ENCODE measurements at places on chromosomes 3 and 15.

GRCh38 chr15:58590926-58591325 is 158.6 kb downstream of the ADAM10 start:
- no peak for DNase-seq

DNA sequence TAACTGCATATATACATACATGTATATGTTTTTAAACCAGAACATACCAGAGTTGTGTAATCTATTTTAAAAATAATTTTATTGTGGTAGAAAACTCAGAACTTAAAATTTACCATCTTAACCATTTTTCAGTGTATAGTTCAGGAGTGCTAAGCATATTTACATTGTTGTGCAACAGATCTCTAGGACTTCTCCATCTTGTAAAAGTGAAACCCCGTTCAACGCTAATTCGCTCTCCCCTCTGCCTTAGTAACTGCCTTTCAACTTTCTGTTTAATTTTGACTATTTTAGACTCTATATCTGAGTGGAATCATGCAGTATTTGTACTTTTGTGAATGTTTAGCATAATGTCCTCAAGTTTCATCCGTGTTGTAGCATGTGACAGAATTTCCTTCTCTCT is 51.8 kb upstream of the SSR3 start:
- DNase-seq, result no peak

- DNase-seq, result no peak
Observed at GRCh38 chr3:27824312-27825200, 102.4 kb upstream of the EOMES start.

DNA sequence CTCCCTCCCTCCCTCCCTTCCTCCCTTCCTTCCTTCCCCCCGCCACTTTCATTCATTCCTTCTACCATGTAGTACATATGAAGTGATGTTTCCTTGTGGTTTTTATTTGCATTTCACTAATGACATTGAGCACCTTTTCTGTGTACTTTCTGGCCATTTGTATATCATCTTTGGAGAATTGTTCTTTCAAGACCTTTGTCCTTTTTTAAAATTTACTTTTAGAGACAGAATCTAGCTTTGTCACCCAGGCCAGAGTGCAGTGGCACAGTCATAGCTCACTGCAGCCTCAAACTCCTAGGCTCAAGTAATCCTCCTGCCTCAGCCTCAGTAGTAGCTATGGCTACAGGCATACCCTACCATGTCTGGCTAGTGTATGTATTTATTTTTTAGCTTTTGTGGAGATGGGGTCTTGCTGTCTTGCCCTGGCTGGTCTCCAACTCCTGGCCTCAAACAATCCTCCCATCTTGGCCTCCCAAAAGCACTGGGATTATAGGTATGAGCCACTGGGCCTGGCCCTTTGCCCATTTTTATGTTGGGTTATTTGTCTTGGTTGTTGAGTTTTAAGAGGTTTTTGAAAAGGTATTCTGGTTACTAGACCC is 42.0 kb upstream of the CTDSPL2 start:
- no peak for DNase-seq

- no peak for DNase-seq
Observed at GRCh38 chr3:129348734-129349133, 70.1 kb downstream of the HMCES start.

- no peak for DNase-seq
Observed at GRCh38 chr3:46472736-46473135, 8.0 kb upstream of the LTF start.

DNA sequence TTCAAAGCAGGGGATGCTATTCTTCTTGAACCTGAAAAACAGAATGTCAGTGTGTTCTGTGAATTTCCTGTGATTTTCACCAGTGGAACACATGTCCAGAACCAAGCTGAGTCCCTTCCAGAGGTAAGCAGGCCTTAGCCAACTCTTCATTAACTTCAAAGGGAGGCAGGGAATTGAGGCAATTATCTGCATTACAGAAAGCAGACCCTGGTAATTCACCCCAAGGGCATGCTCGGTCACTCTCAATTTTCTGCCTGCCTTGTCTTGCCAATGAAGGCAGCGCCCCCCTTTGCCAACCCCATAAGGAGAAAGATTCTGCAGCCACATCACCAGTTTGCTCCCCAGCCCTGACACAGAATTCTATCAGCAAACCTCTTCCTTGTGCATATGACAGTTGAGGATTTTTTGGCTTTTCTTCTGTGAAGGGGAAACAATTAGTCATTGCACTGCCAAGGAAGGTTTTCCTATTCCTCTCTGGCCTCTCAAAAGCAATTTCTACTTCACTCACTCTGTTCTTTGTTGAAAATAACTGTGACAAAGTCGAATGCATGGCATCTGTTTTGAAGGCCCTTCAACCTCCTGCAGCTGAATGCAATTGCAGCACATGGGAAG is 85.3 kb downstream of the HHLA2 start:
- DNase-seq, result no peak

DNA sequence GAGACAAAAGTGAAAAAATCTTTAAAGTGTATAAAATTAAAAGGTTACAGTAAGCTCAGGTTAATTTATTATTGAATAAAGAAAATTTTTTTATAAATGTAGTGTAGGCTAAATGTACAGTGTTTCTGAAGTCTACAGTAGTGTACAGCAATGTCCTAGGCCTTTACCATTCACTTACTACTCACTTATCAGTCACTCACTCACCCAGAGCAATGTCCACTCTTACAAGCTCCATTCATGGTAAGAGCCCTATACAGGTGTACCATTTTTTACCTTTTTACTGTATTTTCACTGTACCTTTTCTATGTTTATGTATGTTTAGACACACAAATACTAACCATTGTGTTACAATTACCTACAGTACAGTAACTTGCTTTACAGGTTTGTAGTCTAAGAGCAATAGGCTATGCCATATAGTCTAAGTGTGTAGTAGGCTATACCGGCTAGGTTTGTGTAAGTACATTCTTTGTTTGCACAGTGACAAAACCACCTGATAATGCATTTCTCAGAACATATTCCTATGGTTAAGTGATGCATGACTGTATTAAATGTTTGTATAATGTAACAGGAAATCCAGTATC is 38.1 kb upstream of the NECTIN3 start:
- no peak for DNase-seq

- no peak for DNase-seq
Observed at GRCh38 chr3:15266510-15267376, 60.7 kb downstream of the CAPN7 start.

GRCh38 chr3:123019591-123019990 is 8.0 kb downstream of the SEMA5B start:
- no peak for DNase-seq

DNA sequence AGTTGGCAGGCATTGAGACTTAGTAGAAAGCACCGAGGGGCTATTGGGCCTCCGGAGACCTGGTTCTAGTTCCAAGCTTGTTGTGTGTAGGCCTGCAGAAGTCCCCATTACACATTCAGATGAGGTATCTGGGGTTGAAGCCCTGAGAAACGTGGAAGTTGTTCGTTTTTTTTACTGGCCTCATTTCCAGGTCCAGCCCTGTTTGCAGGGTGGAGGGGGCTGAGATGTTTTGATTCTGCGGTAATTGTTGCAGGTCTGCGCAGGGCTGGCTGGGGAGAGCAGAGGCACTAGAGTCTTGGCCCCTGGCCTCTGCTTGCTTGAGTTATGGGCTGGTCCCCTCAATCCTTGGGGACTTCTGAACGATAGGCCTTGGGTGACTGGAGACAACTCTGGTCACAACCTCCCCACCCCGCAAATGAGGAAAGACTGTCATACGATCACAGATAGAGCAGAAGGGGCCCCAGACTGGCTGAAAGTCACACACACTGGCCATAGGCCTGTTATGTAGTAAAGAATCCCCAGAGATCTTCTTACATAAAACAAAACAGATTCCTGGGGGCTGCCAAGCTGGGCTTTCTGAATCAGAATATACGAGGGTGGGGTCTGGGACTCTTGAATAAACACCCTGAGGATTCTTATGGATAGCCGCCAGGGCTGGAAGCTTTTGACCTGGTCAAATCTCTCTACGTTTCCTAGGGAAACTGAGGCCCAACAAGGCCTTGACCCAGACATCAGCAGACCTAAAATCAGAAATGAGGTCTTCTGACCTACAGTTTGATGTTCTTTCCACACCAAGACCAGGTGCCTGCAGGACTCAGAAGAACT is 15.6 kb downstream of the KBTBD13 start:
- no peak for DNase-seq
